K562 (cell line): ENCODE measurements at places on chromosomes 6 and 20. TPM values are rescaled to one million over a fixed set of nuclear protein-coding genes. Genes with fewer than 3 reads are reported as not detected.

DNA sequence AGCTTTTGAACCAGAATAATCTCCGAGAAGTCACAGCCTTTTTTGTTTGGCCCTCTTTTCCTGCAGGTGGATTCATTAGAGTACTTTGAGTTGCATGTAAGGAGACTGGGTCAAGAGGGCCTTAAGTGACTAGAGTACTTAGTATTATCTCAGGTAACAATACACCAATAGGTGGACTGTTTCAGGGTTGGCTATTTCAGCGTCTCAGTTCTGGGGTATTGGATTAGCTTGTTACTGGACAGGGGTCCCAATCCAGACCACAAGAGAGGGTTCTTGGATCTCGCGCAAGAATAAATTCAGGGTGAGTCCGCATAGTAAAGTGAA, 47.3 kb upstream of the SLC9A8 start:
- no peak for DNase-seq

Gene SLC17A3
- not detected in 2 replicates for total RNA-seq

Gene SLC35D3
- not detected in 2 replicates for total RNA-seq

- DNase-seq = no peak
These were observed 64.0 kb downstream of the MAP3K5 start for GRCh38 chr6:136728033-136728939.

GRCh38 chr20:63594043-63594561, 20.1 kb upstream of the HELZ2 start:
- DNase-seq = no peak

Gene MDFI
- total RNA-seq = not detected in 2 replicates

DNA sequence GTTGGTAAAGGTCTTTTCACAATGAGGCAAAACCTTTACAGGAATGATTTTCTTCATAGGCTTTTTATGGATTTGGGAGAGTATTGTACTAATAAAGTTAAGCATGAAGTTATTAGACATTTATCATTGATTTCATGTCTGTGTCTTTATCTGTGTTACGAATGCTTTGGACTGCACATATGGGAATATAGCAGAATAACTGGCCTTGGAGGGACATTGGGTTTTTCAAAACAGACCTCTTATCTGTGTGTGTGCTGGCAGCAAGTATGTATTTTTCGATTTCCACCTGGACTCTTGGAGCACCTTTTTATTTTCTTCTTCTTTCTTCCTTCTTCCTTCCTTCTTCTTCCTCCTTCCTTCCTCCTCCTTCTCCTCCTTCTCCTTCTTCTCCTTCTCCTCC, 74.6 kb downstream of the CDKAL1 start:
- DNase-seq = no peak

GRCh38 chr6:5067305-5067704, 17.8 kb upstream of the PPP1R3G start:
- no peak for DNase-seq

DNA sequence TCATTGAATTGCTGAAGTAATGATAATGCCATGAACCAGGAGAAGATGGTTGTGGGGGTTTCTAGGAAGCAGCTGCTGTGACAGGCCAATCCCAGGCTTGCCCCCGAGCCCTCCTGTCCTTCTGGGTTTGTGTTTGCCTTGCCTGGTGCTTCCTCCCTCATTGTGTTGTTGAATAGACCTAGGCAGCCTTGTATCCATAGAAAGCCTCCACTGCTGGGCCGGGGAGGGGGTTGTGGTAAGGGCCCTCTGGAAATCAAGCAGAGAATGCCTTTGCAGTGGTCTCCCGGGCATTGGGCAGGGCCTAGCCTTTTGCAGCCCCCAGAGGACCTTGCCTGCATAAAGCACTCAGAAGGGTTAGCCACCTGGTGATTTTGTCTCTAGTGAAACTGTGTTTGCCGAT, 69.3 kb downstream of the CDS2 start:
- no peak for DNase-seq
